ENCODE measurements at places on chromosomes 16 and 17.

GRCh38 chr17:13792314-13792713 lies 190.6 kb upstream of the HS3ST3A1 start:
- peak; percentile 10 for DNase-seq

- no peak for DNase-seq
These were observed 583 bp upstream of the ZNF747 start for GRCh38 chr16:30535106-30535776.

DNA sequence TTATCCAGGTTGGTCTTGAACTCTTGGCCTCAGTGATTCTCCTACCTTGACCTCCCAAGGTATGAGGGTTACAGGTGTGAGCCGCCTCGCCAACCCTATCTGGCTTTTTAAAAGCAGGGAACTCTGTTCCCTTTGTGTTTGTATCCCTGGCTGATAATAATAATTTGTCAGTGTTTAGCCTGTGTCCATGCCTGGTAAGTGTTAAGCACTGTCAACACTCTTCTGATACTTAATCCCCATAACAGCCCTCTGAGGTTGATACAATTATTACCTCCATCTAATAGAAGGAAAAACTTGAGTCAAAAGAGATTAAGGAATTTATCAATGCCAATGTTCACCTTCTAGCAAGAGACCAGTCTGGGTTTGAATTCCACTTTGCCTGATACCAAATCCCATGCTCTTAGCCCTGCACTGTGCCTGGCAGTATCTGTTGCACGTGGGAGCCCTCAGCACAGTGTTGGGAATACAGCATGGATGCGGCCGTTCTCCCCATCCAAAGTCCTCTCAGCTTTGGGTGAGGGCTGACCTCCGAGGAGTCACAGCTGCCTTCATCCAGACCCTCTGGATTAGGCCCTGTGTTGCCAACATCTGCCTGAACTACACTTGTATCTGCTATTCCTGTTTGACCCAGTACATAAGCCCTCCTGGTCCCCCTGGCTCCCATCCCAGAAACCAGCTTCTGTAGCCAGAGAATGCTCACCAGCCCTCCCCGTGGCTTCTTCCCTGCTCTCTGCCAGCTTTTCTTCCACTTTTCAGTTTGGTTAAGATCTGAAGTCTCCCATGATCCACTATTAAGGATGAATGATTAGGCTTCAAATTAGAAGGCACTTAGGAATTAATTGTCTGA lies 335.6 kb upstream of the ASIC2 start:
- no peak for DNase-seq

GRCh38 chr17:69722518-69722917 lies 308.0 kb downstream of the MAP2K6 start:
- DNase-seq, result no peak

- DNase-seq, result no peak
These were observed 234.9 kb upstream of the CIBAR2 start for GRCh38 chr16:85347213-85347591.

DNA sequence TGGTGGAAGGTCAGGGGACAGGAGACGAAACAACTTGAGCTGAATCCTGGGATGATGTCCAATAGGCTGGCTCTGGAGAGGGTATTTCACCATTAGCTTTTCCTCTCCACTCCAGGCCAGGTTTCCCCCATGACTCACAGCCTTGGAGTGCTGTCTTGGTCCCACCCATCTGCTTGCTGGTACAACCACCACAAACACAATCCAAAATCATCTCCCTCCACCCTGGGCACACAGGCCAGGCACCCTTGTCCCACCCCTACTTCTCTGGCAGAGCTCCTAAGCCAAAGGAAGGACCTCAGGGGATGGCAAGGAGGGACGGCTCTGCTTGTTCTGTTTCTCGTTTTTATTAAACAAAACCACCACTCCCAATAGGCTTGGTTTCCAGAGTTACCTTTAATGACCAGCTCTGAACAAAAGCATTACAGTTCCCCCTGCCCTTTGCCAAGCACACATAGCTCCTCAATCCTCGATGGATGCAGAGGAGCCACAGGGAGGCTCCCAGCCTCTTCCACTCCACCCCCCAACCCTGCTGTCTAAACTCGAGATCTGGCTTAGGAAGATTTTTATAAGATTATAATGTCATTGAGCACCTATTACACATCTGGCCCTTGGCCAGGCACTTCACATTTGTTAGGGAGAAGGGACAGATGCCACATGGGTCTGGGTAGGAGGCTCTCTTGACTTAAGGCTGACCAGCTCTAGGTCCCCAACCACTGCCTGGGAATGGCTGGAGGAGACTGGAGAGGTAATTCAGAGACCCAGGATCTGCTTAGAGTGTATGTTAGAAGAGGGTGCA lies 13.3 kb downstream of the CAVIN1 start:
- peak; percentile 38 for DNase-seq

DNA sequence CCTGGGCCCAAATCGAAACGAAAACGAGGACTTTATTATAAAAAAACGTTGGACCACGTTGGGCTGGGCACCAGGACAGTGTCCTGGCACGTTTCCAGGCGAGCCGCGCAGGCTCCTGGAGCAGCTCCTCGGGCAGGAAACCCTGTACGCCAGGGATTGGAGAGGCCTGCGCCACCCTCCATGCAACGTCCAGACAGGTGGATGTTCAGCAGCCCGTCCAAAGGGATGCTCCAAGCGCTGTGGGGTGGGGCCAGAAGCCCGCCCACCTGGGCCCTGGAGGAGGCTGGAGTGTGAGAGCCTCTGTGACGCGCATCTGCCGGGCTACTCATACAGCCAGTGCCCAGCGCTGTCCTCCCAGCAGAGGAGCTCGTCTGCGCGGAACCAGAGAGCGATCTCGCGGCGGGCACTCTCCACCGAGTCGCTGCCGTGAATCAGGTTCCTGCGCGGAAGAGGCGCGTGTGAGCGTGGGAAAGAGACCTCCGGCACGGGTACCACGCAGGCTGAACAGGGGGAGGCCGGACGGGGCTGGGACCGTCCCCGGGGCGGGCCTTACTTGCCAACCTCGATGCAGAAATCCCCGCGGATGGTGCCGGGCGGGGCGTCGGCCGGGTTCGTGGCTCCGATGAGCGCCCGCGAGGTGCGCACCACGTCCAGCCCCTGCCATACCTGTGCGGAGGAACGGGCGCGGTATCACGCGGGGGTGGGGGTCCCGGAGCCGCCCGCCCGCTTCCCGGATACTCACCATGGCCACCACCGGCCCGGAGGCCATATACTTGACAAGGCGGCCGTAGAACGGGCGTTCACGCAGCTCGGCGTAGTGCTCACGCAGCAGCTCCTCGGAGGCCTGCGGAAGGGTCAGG lies 785 bp downstream of the NME3 start:
- DNase-seq, result peak; percentile 73

GRCh38 chr17:56182081-56182480 lies 28.8 kb downstream of the ANKFN1 start:
- no peak for DNase-seq

GRCh38 chr17:78986649-78987328 lies 7.1 kb upstream of the LGALS3BP start:
- peak; percentile 13 for DNase-seq

- DNase-seq, result no peak
These were observed 432.8 kb upstream of the CDH5 start for GRCh38 chr16:65933703-65934102.

DNA sequence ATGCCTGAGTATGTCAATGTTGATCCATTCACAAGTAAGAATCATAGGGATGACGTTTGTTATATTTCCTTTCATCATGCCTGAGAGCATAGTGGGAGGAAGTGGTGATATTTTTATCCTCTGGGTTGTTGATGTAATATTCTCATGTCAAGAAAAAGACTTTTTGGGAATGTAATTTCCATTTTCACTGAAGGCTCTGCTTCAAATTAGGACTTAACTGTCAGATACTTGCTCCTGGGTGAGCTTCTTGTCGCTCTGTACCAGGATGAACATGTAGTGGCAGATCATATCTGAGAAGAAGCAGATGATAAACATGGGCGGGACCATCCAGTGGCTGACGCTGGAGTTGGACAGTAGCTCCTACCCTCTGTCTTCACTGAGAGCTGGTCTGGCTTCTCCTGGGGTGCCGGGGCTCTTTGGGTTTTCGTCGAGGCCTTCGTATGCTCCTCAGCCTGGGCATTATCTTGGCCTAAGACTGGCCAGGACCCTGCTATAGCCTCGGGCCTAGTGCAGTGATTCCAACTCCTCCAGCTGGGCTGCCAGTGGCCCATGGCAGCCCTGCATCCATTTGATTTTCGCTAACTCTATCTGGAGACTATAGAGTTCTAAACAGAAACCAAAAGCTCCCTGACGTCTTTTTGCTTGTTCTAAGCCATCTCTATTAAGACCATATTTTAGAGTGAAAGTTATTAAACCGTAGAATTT lies 19.7 kb downstream of the CYB5B start:
- DNase-seq, result no peak

DNA sequence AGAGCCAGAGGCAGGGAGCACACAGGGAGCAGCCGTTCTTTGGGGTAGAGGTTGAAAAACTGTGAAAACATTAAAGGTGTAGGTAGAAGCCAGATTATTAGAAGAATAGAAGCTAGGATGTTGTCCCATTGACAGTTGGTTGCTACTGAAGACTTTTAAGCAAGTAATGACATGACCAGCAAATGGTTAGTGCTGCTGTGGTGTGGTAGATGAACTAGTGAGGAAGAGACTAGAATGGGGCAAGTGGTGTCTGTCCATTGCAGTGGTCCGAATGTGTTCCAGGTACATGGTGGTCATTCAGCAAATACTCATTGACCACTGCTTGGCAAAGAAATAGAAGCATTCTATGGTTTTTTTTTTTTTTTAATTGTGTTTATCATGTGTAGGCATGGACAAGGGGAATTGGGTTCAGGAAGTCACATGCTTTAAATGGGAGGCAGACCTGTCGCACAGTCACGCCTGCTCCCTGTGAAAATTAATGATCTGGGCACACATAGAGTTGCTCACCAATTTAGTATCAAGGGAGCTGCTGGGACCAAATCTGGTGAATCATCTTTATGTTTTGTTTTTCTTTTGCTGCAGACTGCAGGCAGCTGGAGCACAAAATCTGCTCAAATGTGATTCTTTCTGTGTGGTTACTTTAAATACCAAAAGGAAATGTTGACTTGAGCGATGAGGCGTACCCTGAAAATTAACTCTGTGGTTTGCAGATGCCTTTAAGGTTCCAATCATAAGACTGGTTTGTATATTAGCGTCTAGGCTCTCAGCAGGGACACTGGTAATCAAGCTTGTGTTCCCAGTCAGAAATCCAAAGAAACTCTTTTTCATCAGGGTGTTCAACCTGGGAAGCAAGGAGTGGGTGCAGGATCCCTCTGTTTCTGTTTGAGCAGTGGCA lies 30.7 kb downstream of the YPEL2 start:
- DNase-seq, result peak; percentile 95

DNA sequence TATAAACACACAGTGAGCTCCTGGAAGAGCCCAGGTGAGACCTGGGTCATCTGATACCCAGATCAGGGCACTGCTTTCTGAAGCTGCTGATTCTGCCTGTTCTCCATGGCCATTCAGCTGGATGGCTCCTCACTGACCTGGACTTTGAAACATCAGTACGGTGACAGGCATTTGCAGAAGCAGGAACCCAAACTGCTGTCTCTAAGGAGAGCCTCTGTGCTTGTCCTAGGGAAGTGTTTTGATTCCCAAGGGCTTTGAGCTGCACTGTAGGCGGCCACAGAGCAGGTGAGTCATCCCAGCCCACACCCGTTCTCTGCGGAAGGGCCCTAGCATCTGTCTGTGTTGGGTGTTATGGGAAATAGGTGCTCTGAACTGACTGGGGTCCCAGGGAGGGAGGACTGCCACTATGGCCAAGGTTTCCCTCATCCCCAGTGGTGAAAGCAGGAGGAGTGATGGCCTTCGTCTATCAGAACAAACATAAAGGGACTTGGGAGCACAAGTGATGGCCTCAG lies 60.7 kb upstream of the ADCY9 start:
- DNase-seq, result no peak

- no peak for DNase-seq
These were observed 10.6 kb downstream of the GPRC5B start for GRCh38 chr16:19874026-19874425.

All from kidney glomerular epithelial cell (primary cell).